ENCODE measurements at places on chromosomes 7 and 10.

DNA sequence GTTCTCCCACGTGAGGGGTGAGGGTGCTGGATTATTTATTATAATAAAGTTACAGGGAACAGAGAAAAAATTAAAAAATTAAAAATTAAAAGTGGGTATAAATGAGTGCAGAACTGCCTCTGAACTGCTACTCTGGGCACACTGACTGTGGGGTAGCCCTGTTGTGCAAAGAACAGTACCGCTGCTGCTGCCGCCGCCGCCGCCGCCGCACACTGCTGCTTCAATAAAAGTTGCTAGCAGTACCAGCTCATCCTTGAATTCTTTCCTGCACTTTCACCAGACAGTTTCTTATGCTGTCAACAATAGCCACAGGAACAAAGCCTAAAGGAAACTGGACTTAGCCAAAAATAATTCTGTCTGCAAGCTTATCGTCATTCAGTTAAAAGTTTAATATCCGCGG, 72.1 kb downstream of the GCC1 start:
- no peak for DNase-seq

DNA sequence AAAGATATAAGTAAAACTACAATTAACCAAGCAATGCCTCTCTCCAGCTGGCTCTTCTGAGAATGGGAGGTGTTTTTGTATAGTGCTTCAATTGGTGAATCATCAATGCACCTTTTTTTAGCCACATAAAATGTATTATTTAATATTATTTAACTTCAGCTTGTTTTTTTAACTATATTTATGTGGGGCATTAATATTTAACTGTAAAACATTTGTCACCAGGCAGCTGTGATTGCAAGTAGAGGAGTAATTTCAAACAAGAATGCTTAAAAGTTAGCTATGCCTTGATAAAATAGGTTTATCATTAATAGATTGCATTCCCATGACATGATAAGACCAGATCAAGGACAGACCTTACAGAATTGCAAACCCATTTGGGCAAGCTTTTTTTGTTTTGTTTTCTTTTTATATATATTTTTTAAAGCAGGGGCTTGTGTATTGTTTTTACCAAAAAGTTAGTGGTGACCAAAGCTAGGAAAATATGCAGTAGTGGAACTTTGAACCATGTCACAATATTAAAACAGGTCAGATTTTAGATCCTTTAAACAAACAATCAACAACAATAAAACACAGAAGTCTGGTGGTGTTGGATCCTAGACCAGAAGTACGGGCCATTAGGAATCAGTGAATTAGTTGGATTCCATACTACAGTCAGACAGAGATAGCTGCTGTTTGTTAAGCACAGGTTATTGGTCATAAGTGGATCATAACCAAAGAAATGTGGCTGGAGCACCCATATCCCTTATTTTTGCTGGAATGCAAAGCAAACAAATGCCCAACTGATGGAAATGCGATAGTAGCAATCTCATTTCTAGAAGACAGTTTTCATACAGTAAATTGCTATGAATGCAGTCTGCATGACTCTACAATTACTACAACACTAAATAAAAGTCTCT, 2.9 kb downstream of the CAV2 start:
- no peak for DNase-seq

GRCh38 chr7:134919240-134919641, 67.1 kb upstream of the AGBL3 start:
- no peak for DNase-seq

GRCh38 chr7:74220229-74220628, 10.4 kb downstream of the LAT2 start:
- no peak for DNase-seq

Measured in pulmonary artery endothelial cell (primary cell).